ENCODE measurements at places on chromosomes 2 and 18.

- DNase-seq: no peak
Observed at GRCh38 chr2:99805930-99806476, 316.2 kb upstream of the REV1 start.

GRCh38 chr18:58235001-58235436, 191.0 kb downstream of the NEDD4L start:
- DNase-seq: no peak

- DNase-seq: no peak
Observed at GRCh38 chr2:134217351-134217750, 36.5 kb upstream of the MGAT5 start.

GRCh38 chr18:58105206-58105887, 61.3 kb downstream of the NEDD4L start:
- no peak for DNase-seq

DNA sequence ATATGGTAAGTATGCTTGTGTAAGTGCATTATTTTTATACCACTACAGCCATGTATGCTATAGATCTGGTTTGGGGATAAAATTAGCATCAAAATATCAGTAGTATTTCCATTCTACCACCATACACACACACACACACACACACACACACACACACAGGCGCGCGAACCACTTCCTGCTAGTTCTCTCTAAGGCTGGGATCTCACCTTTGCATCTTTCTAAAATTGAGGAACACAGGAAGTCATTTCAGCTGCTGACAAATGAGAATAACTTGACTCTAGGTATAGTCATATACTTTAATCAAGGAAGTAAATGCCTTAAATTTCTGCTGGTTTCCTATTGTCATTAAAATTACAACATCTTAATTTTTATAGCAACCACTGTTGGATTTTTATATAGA, 72.5 kb downstream of the RBM43 start:
- no peak for DNase-seq

DNA sequence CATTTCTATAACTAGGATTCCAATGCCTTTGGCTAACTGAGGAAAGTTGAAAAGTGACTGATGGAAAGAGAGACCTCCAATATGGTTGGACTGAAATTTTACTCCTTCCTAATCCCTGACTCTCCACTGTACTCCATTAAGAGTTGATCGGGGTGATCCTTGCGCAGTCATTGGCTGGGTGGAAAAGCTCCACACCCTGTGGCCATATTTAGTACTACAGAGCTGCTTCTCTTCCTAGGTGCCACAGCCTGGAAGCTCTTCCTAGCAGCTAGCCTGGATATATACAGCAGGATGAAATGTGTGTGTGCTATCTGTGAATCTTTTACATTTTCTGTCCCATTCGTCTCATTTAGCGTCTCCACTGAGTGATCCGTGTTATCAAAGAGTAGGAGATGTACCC, 71.2 kb downstream of the MEP1B start:
- DNase-seq: no peak

GRCh38 chr2:53445383-53446070, 322.1 kb upstream of the CHAC2 start:
- DNase-seq: no peak

DNA sequence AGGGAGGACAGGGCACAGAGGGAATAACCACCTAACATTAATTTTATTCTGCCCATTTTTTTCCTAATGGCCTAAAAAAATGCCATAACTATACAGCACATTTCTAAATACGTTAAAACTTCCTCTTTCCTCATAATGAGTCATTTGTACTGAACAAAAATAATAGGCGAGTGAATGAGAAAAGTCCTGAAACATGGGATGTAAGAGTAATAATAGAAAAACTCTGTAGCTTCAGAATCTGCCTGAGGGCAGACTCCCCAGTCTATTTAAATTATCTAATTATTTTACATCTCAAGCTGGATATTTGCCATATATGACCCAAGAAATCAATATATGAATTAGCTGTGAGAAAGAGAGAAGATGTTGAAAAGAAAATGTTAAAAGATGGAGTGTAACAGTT, 285.1 kb downstream of the TMX3 start:
- DNase-seq: no peak

DNA sequence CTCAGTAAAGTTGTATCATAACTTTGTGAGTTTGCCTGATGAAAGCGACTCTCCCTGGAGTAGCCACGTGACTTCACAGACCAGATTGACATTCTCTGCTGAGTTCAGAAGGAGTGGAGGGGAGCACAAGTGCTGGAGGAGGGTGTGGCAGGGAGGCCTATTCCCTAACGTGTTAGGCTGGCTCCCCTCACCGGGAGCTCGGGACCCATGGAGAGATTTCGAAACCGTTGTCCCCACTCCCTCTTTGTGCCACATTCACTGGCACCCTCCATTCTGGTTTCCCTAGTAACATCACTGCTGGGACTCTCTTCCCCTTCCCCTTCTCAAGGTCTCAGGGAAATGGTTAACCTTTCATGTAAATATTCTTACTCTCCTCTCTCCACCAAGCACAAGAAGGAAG, 279.9 kb downstream of the ALPK2 start:
- DNase-seq: no peak

GRCh38 chr2:221590861-221591365, 18.8 kb upstream of the EPHA4 start:
- no peak for DNase-seq

DNA sequence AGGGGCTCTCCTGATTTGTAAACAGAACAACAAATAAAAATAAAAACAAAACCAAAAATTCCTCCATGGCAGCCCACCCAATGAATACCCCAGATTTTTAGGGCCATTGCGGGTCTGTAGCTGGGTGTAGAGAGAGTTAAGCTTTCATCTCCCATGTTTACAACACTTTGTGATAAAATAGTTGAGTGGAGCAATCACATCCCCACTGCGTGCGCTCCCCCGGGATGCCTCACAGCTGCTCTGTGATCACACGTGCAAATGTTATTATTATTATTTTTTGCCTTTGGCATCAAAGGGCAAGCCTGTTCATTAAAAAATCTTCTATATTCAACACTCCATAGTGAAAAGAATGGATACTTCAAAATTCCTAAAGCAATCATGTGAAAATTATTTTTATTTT, 118.0 kb downstream of the MBP start:
- DNase-seq: no peak

DNA sequence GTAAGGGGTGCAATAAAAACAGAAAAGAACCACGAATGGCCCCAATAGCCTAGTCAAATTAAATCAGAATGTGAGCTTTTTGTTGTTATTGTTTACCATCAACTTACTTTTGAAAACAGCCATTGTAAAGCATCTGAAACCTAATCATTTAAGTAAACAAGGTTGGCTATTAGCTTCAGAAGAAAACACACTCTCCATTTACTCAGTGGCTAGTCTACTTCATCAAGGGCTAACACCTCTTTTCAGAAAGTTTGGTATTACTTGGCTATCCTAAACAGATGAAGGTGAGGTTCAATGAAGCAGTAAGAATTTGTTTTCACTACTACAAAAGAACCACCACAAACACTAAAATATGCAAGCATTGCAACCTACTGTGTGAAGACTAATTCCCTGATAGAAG, 398.0 kb downstream of the CDH2 start:
- no peak for DNase-seq

DNA sequence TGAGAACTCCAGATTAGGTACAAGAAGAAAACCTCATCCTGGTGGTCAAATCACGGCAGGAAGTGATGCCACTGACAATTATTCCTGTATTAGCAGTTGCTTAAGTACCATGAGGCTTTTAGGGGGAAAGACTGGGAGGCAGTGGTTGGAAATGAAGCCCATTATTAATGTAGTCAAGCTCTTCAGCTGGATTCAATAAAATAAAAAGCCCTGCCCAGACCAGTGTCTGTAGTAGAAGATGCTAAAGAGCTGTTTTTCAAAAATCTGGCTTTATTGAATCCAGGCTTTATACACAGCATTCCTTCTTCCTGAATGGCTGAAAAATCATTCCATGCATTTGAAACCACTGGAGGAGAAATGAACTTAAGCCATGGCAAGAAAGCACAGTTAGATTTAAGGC, 155.2 kb downstream of the BCL2 start:
- no peak for DNase-seq

DNA sequence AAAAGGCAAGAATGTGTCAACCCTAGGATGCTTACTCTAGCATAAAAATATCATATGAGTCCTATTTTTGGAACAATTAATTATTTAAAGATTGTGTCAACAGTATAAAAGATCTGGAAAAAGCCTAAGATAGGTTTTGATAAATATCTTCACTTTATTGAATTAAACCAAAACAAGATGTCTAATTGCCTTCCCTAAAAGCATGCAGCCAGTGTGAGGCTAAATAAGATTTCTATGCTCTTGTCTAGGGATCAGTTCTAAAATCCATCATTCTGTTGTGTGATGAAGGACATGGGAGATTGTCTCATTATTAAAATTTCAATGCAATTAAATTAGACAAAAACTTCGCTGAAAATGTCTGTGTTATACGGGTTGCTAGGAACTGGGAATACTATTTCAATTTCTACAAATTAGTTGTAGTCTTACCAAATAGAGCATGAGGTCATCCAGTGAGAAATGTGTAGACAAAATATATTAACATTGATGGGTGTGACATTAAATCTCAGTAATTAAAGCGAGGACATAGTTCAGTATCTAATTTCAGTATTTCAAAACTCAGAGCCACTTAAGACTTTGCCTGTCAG, 535.6 kb upstream of the FSIP2 start:
- no peak for DNase-seq

DNA sequence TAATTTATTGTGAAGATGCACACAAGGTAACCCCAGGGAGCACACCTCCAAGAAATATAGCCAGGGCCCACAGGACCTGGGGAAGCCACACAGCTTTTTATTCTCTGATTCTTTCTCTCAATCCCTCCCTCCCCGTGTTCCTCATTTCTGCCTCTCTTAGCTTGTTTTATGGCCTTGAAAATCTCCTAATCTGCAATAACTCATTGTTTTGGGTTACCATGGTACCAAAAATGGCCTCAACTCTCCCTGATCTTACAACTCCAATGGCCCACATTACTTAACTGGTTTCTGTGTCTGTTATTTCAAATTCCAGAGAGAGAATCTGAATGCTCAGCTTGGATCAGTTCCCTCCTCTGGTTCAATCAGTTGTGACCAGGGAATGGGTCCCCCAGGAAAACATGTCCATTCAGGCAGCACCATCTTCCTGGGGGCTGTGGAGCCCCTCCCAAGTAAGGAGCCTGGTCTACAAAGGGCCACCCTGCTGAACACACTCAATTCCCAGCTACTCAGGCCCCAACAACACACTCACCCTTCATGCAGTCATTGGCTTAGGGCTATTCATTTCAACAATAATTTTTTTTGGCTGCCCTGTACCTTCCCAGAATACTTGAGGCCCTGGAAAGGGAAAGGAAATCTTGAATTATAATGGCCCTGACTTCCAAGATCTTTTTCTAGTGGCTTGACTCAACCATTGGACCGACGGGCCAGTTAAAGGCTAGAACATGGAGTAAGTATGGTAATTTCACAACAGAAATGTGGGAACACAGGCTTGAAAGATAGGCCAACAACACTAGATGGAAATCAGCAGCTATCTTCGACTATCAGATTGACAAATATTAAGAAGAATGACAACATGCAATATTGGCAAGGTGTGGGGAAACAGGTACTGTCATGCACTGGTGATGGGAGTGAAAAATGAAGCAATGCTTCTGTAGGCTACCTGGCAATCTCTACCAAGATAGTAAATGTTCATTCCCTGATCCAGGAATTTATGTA, 41.6 kb upstream of the ST3GAL5 start:
- DNase-seq: no peak

DNA sequence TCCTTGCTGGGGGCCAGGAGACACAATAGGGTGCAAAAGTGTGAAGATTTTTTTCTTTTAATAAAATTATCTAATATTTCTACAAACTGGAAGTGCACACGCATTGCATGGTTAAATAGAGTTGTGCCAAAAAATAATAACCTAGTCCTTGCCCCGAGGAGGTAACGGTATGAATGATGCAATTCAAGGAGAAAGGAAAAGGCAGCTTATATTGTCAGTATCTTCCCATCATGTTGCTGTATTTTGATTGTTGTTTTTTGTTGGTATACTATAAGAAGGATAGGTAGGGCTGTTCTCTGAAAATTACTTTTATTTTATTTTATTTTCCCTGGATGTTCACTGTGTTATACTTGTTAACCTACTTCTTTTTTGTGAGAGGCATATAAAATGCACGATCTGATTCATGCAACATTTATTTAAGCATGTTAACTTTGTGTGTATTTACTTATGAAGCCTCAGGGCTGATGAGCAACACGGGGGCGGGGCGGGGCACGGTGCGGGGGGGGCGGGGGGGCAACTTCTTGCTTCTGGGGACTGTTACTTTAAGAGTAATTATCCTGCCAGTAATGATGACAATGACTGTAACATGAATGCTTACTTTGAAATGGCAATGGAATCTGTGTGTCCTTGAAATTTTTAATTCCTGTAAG, 118.6 kb downstream of the AQP4 start:
- no peak for DNase-seq

DNA sequence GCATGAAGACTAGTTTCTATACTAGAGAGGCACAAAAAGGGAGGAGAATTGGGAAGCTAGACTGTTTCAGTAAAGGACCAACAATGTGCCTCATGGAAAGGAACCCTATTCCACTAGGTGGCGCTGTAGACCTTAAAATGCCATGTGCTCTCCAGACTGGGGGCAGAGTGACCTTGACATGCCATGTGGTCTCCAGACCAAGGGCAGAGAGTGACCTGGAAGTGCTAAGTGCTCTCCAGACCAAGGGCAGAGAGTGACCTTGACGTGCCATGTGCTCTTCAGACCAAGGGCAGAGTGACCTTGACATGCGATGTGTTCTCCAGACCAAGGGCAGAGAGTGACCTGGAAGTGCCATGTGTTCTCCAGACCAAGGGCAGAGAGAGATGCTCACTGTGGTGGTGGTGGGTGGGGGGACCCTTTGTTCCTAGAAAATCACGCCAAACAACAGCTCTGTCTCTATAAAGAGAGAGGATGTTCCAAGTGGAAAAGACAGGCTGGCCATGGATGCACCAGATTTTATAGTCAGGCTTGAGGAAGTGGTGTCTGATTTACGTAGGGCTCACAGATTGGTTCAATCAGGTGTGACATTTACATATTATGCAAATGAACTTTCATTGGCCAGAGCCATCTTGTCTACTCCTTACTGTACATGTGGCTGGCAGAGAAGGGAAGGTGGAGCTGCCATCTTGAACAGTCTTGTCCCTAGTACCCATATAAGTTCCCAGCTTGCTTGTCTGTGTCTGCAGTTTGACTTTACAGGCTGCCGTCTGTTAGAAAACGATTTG, 344.0 kb upstream of the DDX18 start:
- DNase-seq: no peak

DNA sequence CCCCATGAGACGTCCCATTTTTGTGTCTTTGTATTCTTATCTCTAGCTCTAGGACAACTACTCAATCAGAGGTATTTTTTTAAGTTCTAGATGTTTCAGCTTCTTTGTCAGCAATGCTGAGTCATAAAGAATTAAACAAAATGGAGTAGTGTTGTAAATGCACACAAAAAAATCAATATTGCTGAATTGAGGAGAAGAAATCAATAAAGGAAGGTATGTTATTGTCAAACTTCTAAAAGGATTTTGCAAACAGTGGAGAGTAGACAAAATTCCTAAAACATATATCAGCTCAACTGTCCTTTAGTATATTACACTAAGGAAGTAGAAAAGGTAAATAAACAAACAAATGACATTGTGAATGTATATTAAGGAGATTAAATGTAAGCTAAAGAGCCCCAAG, 726.1 kb upstream of the NRXN1 start:
- DNase-seq: no peak

- DNase-seq: no peak
Observed at GRCh38 chr2:154158101-154158500, 286.4 kb downstream of the GALNT13 start.

Data from activated CD4-positive, alpha-beta T cell treated with anti-CD3 and anti-CD28 coated beads, Interleukin-2, amount 50 U/mL, for 24 hours (primary cell).